ENCODE measurements at places on chromosomes 5 and 9. TPM values are rescaled to one million over a fixed set of nuclear protein-coding genes. Genes with fewer than 3 reads are reported as not detected.

NIPAL4 gene
- polyA plus RNA-seq = 0.10 TPM

DNA sequence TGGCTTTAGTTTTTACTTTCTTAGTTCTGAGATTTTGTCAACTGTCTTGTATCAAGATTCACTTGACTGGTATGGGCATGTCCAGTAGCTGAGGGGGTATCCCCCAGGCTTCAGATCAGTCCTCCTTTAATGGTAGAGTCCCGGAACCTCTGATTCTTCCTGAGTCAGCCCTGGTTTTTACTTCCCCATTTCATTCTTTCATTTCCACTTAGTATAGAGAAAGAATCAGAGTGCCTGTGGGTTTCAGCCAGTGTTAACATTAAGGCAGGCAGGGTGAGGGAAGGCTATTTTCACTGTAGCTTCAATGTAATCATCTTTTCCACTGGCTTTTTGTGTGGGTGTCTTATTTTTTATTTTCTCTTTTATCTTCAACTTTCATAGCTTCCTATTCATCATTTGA is 8.3 kb upstream of the COMMD10 start:
- no peak for DNase-seq

- DNase-seq = no peak
Observed at GRCh38 chr5:179832039-179832745, 11.5 kb downstream of the SQSTM1 start.

GRCh38 chr5:10910261-10910660 is 149.2 kb upstream of the DAP start:
- DNase-seq = no peak

DNA sequence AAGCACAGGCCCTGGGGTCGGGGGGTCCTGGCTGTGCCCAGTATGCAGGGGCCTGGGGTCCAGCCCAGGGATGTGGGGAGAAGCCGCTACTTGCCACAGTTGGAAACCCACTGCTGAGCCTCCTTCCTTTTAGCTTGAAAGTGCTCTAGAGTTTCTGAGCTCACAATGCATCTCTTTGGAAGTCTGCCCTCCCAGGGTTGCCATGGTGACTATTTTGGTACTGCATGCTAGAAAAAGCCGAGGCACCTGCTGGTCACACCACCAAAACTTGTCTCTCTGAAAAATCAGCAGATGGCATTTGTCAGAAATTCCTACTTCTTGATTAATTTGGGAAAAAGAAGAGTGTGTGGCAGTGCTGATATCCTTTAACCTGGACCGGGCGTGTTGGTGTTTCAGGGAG is 151.8 kb downstream of the SEC61B start:
- no peak for DNase-seq

ZNF483 gene
- polyA plus RNA-seq = not detected

PDE6A gene
- polyA plus RNA-seq = 1.3 TPM

DNA sequence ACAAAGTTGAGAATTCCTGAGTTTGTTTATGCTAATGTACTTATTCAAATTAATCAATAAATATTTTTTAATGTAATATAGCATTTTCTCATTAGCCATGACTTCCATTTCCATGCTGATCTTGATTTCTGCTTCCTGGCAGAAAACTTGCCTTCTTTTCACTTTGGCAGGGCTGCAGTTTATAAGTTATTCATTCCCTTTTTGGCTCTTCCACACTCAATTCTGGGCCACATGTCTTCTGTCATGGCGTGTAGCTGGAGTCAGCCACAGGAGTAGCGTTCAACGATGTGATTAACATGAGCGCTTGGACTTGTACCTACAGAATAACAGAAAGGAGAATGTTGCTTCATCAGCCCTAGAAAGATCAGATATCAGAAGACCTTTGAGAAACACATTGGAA is 172.9 kb downstream of the CFAP90 start:
- DNase-seq = no peak

Data from small intestine (tissue), 16 donors.